ENCODE measurements at places on chromosomes 6 and 20.
A peak's percentile ranks its signal among the peaks of the same experiment; 100 is the strongest.

GRCh38 chr20:45646875-45647274 is 15.8 kb upstream of the WFDC9 start:
- no peak for DNase-seq

- no peak for DNase-seq
Observed at GRCh38 chr20:25297141-25297905, 49.4 kb downstream of the PYGB start.

DNA sequence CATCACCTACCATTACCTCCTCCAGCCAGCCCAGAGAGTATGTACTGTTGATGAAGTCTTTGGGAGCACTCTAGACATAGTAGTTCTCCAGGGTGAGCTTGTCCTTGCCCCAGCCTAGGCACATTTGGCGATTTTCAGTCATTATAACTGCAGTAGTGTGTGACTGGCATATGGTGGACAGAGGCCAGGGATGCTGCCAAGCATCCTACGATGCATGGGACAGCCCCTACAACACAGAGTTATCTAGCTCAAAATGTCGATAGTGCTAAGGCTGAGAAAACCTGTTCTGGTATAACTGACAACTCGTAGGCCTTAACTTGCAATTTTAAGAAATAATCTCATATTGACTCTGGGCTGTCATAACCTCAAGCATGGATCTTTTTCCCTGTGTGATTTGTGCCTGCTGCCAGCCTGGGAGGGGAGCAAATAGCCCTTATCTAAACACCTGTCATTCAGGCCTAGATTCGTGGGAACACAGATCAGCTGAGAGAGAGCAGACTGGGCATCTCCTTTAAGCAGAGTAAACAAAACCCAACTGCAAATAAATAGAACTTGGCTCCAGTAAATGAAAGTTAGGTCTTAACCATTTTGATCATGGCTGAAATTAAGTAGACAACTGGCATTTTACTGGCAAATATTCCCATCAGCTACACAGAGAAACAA is 102.6 kb downstream of the SPTLC3 start:
- no peak for DNase-seq

GRCh38 chr20:34871966-34872621 is 562 bp downstream of the GGT7 start:
- peak; percentile 39 for DNase-seq

DNA sequence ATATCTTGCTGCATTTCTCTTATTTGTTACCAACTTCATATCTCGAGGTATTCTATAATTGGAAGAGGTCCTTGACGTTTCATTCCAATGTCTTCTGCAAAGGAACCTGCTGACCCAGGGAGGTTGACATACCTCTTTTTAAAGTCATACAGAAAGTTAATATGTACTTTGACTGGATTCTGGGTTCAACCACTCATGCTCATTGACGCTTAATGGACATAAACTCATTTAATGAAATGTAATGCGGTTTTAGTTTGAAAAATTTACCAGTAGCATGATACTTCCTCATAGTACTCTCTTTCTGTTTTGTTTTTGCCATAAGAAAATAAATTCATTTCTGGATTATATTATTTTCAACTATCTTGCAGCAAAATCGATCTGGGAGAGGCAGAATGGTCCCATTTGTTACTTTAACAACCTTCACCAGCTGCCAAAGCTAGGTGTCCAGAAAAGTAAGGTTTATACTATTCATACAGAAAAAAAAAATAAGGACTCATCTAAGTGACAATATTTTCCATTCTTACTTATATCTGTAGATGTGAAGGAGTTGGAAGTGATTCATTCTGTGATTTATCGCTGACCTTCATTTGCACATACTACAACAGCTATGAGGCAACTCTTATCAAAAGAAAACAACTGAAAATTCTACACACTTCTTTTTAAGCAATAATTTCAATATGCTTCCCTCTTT is 101.6 kb downstream of the ATXN1 start:
- no peak for DNase-seq

DNA sequence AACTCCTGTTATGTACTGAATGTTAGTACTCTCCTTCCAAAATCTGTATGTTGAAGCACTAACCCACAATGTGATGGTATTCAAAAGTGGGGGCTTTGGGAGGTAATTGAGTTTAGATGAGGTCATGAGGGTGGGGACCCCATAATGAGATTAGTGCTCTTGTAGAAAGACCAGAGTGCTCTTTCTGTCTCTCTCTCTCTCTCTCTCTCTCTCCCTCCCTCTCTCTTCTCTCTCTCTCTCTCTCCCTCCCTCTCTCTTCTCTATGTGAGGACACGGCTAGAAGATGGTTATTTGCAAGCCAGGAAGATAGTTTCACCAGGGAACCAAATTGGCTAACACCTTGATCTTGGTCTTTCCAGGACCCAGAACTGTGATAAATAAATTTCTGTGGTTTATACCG is 107.4 kb downstream of the TBX18 start:
- no peak for DNase-seq

DNA sequence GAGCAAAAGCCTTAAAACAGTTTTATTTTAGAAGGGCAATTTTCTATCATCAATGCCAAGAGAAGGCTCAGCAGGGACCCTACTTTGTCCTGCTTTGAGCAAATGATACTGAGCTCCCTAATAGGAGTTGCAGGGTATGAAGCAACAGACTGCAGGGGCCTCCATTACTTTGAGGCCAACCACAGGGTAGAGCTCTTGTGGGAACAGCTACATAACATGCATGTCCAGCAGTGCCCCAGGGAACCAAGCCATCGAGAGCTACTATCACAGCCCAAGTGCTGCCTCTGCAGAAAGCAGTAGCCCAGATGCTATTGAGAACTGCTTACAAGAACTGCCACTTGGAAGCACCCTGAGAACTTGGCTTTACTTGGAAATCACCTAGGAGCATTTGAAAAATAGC is 222.1 kb downstream of the LAMA2 start:
- DNase-seq, result no peak

DNA sequence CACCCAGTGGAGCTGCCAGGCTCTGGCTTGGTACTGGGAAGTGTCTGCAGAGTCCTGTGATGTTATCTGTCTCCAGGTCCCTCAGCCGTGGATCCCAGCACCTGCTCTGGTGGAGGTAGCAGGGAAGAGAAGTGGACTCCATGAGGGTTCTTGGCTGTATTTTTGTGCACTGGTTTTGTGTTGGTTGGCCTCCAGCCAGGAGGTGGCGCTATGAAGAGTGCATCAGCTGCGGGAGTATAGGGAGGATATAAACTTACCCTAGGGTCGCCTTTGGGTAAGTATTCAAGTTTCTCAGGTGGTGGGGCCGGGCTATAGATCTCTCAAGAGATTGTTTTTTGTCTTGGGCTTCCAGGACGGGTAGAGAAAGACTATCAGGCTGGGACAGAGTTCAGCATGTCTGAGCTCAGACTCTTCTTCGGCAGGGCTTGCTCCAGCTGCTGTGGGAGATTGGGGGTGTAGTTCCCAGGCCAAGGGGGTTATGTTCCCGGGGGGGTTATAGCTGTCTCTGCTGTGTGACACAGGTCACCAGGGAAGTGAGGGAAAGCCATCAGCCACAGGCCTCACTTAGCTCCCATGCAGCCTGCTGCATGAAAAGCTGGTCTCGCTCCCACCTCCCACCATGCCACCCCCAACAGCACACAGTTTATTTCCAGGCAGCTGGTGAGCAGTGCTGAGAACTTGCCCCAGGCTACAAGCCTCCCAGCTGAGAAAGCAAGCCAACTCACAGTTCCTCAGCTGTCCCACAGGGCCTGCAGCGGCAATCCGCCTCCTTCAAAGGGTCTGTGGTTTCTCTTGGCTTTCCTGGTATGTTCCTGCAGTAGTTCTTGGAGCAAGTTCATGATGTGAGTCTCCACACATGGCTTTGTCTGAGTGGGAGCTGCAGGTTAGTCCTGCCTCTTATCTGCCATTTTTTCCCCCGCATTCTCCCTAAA is 115.7 kb downstream of the AIG1 start:
- no peak for DNase-seq

Data from NCI-H526 (cell line).